Suprapubic skin (tissue), 4 donors: ENCODE measurements at places on chromosomes 12 and 14.

DNA sequence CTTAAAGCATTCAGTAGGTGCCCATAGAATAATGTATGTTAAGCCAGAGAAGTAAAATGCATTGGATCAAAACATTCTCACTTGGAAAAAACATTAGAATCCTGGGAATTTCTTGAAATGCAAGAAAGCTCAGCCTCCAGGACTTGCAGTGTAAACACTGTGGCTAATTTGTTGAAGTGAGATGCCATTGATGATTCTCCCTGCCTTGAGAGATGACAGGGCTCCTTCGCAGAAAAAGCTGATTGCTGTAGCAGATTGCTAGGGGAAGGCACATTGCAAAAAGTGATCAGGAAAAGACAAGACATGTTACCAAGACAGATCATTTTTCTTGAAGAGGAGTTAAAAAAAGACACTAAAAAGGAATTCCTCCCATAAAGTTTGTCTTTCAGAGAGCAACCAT, 204.2 kb upstream of the HMGA2 start:
- DNase-seq, result no peak

- no peak for DNase-seq
These were observed 106.5 kb downstream of the ETV6 start for GRCh38 chr12:11756022-11756421.

GRCh38 chr14:76267322-76268046, 108.5 kb upstream of the ESRRB start:
- no peak for DNase-seq

- no peak for DNase-seq
These were observed 6.5 kb upstream of the PIWIL1 start for GRCh38 chr12:130331146-130331545.

DNA sequence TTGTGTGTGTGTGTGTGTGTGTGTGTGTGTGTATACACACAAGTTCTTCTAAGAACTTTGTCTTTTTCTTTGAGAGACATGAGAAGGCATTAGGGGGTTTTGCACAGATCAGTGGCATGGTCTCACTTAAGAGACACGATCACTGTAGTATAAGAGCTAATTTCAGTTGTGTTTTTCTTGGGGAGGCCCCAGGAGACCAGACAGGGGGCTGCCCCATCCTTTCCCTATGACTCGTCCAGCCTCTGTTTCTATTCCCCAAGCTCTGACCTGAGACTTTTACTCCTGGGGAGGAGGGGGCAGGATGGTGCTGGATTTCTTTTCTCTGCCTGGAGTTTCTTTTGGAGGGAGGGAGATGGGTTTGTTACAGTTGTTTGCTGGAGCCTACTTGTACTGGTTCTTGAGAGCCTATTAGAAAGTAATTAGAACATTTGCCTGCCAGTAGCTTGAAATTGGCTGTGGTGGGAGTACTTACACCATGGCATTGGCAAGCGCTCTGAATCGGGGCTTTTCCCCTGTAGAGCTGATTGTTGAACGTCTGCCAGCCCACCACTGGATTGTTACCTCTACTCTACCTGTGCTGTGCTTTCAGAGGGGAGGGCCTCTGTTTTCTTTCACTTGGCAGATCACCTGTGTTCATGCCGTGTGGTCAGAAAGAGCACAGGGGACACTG, 109.5 kb downstream of the TSPAN9 start:
- DNase-seq, result no peak

DNA sequence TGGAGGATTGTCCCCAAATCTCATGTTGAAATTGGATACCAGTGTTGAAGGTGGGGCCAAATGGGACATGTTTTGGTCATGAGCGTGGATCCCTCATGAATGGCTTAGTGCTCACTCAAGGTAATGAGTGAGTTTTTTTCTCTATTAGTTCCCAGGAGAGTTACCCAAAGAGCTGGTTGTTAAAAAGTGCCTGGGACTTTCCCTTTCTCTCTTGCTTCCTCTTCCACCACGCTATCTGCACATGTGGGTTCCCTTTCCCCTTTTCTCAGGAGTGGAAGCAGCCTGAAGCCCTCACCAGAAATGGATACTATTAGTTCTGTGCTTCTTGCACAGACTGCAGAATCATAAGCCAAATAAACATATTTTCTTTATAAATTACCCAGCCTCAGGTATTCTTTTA, 465.4 kb downstream of the FSCB start:
- no peak for DNase-seq

- no peak for DNase-seq
These were observed 49.8 kb downstream of the CNTN1 start for GRCh38 chr12:40742041-40742440.

DNA sequence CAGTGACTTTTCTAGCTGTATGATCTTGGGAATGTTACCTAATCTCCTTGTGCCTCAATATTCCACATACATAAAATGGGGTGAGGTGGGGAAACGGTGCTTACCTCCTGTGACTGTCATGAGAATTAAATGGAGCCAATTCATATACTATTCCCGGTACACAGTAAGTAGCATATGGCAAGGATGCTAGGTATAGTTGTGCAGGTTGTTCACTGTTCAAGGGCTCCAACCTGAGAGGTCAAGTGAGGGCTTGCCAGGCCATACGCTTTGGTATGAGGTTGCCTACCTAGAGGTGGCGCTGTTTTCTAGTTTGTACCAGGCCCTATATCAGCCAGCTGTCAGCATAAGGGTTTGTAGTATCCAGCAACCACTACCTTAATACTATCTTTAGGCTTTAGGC, 3.6 kb upstream of the BATF start:
- DNase-seq, result no peak

GRCh38 chr12:4444031-4444430, 1.6 kb downstream of the FGF6 start:
- no peak for DNase-seq

- no peak for DNase-seq
These were observed 17.1 kb downstream of the LRFN5 start for GRCh38 chr14:41623736-41624135.

- DNase-seq, result no peak
These were observed 40.4 kb upstream of the LDHB start for GRCh38 chr12:21697904-21698630.

- DNase-seq, result no peak
These were observed 32.4 kb upstream of the AP4S1 start for GRCh38 chr14:30993071-30993470.

- DNase-seq, result no peak
These were observed 78.1 kb downstream of the PELI2 start for GRCh38 chr14:56196274-56196673.

DNA sequence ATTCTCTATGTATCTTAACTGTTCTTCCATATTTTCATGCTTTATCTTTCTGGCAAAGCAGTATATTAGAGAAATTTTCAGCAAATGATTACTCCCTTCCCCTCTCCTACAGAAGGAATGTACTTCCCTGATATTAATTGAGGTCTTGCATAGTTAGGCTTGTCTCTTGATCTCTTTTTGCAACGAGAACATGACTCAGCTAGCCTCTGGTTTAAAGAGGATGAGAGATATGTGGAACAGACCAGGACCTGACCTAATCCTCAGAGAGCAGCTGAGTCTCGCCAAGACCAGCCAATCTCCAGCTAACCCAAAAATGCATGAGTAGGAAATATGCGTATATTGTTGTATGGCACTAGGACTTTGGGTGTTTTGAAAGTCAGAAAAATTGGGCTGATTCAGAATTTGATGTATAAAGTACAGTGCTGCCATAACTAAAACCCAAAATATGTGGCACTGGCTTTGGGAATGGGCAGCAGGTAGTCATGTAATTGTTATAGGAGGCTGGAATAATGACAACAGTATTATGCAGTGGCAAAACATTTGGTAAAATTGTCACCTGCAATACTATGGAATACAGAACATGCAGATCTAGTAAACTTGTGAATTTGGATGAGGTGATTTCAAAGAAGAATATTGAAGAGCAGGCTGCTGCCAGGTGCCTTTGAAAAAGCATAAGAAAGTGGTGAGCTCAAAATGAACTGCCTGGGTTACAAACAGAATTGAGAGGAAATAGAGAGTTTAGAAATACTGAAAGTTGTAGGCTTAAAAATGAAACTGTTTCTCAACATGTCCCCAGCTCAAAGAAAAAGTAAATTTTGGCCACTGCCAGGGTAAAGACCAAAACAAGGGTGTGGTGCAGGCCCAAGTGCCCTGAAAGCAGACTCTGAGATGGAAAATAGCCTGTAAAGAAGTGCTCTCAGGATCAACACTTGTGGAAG, 9.3 kb upstream of the USP15 start:
- no peak for DNase-seq

DNA sequence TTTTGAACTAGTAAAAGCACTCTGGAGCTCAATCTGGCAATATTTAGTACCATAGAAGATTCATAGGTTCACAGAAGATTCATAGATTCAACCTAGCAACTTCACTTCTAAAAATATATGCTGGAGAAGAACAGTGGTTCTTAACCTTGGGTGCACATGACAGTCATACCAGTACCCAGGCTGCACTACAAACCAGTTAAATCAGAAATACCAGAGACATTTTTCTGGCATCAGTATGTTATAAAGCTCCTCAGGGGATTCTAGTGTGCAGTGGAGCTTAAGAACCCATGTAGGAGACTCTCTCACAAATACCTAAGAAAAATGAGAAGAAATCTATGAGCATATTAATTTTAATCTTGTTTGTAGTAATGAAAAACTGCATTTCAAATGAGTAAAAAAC, 46.6 kb downstream of the CNTN1 start:
- no peak for DNase-seq

DNA sequence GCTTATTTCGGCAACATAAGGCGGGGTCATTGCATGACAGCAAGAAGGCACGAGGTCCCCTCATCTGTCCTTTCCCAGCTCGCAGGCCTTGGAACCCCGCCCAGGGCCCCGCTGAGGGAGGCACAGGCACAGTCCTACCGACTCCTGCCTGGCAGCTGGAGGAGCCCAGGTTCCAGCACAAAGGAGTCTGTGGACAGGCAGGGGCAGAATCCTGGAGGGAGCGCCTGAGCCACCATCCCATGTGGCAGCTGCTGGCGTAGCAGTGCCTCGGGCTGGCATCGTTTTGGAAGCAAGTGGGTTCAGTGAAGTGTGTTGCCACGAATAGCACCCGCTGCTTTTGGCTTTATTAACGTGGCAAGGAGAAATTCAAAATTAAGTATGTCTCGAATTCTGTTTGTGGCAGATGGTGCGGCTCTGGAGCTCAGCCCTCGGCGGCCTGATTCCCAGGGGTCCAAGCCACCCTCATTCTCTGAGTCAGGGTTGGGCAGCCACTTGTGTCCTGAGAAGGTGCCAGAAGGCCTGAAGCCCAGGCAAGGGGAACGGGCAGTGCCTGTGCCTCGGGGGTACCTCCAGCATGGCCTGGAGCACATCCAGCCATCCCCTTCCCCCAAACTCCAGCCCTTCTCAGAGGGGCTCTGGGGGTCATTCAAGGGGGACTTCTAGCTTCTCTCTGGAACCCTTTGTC, 35.9 kb downstream of the SLC8B1 start:
- no peak for DNase-seq

- DNase-seq, result no peak
These were observed 24.7 kb upstream of the MAP1LC3B2 start for GRCh38 chr12:116534311-116535121.

GRCh38 chr12:80935111-80935510, 2.6 kb downstream of the LIN7A start:
- no peak for DNase-seq

DNA sequence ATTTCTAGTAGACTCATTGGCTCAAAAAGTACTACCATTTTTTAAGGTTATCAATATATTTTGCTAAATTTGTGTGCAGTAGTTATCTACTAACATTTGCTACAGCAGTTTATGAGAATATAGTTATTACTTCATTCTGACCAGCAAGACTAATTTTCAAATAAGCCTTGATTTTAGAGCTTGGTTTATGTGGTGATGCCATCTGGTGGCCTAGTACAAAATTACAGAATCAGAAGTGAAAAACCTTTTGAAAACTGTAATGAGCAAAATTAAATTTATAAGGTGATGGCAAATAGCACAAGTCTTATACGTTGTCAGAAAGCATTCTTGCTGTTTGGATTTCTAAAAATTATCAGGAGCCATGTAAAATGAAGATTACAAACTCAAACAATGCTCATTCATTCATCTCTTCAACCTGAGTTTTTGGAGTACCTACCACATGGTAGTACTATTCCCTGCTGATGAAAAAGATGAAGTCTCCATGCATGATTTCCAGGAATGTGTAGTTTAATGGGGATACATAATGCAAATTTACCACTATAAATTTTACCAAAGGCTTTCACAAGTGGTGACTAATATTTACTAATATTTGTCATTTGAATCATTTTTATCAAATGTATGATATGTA, 51.0 kb downstream of the MAGOHB start:
- DNase-seq, result no peak

DNA sequence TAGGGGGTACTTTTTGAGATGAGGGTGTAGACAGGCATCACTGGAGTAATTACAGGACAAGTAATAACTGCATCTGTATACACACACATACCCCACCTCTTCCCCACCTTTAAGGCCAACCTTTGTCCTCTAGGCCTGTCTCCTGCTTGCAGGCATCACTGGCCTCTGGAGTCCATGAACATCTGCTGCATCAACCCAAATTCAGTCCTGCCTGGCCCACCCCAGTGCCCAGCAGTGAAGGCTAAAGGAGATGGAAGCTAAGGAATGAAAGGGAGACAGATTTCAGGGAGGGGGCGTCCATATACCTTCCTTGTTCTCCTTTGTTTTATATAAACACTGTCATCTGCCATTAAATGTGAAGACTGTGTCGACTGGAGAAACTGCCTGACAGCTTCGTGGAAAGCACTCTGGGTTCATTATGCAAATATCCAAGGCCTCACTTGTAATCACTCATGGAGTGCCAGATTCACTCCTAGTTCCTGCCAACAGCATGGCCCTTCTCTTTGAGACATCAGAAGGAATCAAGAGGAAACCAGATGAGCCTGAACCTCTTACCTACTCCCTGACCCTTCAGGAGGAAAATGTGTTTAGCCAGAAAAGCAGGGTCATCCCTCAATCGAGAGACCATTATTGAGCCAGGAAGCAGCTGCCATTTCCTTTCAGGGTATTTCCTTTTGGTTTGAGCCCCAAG, 64.4 kb downstream of the SERPINA3 start:
- DNase-seq, result no peak

GRCh38 chr12:48296586-48297282, 54.0 kb downstream of the ZNF641 start:
- DNase-seq, result peak; percentile 78

DNA sequence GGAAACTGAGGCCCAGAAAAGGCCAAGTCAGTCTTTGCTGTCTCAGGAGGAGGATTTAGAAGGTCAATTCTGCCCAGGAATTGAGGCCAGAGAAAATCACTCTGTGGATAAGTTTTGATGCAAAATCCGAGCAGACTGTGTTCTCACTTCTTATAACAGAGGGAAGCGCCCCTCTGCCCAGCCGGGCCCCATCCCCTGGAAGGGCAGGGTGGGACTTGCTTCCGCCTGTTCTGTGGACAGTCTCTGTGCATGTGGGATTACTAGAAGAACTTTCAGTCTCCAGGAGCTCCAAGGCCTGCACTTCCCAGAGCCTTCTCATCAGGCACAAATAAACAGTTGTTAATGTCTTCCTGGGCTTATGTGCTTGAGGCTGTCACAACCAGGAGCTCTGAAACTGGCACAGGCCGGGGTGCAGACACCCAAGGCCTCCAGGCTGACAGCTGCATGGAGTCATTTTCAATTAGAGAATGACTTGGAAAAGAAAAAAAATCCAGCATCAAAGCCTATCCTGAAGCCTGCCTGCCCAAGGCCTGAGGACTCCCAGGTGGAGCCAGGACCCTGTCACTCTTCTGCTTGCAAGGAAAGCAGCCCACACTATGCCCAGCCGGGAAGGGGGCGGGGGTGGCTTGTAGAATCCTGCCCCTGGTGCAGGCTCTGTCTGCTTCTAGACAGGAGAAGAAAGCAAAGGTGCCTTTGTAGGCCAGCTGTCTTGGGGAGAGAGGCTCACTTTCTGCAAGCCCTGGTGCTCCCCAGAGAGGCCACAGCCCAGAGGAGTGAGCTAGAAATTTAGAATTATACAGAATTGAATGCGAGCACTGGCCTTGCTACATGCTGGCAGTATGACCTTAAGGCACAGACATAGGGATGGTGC, 84.7 kb downstream of the NTF3 start:
- no peak for DNase-seq

GRCh38 chr14:69886453-69887242, 7.4 kb downstream of the SMOC1 start:
- no peak for DNase-seq
